ENCODE measurements at places on chromosomes 1 and 21. TPM values are rescaled to one million over a fixed set of nuclear protein-coding genes. Genes with fewer than 3 reads are reported as not detected.

The KRTAP6-2 gene
- not detected for total RNA-seq

The TSSK3 gene
- not detected for total RNA-seq

The AVPR1B gene
- not detected for total RNA-seq

The HCRTR1 gene
- total RNA-seq: not detected

The LCE1E gene
- total RNA-seq: not detected

The SEC16B gene
- total RNA-seq: 0.96 TPM

The OR6K3 gene
- total RNA-seq: not detected

The CA14 gene
- total RNA-seq: not detected

The PCP4L1 gene
- total RNA-seq: not detected

The IL22RA1 gene
- total RNA-seq: 0.21 TPM

The AUNIP gene
- 1.7 TPM for total RNA-seq

The CRP gene
- not detected for total RNA-seq

The C8B gene
- not detected for total RNA-seq

The NID1 gene
- total RNA-seq: 26.0 TPM

The GUCA2B gene
- not detected for total RNA-seq

The UBL4B gene
- not detected for total RNA-seq

The CFAP45 gene
- 2.0 TPM for total RNA-seq

The CTSK gene
- total RNA-seq: 4.0 TPM

The PBXIP1 gene
- total RNA-seq: 102 TPM

The LENEP gene
- total RNA-seq: not detected

All from kidney epithelial cell (primary cell).